IMR-90 (cell line): ENCODE measurements at places on chromosomes 5 and 9. TPM values are rescaled to one million over a fixed set of nuclear protein-coding genes. Genes with fewer than 3 reads are reported as not detected.

RASEF gene
- polyA plus RNA-seq = 0.05 TPM in 1 of 2 replicates, not detected in the other

TXNDC8 gene
- not detected in 2 replicates for polyA plus RNA-seq

F12 gene
- polyA plus RNA-seq = 1.2 and 1.4 TPM in 2 replicates

- DNase-seq = no peak
Observed at GRCh38 chr5:33008751-33009418, 297.8 kb downstream of the NPR3 start.

COL23A1 gene
- not detected in 2 replicates for polyA plus RNA-seq

DNA sequence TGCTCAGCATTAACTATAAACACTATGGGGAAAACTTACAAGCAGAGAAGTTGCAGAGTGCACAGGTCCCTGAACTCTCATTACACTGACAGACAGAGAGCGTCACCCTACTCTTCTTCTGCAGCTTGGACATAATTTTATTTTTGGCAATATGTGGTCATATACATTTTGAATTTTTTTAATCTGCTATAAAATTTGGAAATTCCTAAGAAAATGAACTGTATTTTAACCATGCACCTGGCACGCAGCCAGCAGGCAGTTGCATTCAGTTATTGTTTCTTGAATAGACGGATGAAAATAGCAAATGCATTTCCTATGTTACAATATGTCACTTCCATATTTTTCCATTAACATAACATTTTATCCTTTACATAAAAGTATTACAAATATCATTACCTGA lies 100.2 kb downstream of the SLC25A46 start:
- no peak for DNase-seq

- DNase-seq = peak; percentile 52
Observed at GRCh38 chr5:59587489-59588337, 305.8 kb downstream of the PDE4D start.

GRCh38 chr9:109316207-109316640 lies 4.6 kb downstream of the EPB41L4B start:
- peak; percentile 18 for DNase-seq

DNA sequence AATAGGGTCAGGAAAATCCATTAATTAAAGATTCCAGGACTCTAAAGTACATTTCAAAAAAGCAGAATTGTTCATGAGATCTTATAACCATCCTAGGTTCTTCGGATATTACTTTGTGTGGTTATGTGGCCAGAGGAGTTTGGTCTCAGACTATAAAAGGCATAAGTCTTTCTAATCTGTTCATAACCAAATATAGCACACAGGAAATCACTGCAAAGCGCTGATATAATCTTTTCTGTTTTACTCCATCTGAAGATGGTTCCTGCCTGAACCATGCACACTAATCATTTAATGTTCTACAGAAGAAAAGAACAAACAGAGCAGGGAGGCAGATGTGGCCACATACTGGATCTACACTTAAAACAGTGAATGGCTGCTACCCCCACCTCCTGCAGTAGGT lies 182.8 kb downstream of the SEMA5A start:
- no peak for DNase-seq

GRCh38 chr5:173010021-173010420 lies 26.4 kb downstream of the ATP6V0E1 start:
- peak; percentile 62 for DNase-seq

DNA sequence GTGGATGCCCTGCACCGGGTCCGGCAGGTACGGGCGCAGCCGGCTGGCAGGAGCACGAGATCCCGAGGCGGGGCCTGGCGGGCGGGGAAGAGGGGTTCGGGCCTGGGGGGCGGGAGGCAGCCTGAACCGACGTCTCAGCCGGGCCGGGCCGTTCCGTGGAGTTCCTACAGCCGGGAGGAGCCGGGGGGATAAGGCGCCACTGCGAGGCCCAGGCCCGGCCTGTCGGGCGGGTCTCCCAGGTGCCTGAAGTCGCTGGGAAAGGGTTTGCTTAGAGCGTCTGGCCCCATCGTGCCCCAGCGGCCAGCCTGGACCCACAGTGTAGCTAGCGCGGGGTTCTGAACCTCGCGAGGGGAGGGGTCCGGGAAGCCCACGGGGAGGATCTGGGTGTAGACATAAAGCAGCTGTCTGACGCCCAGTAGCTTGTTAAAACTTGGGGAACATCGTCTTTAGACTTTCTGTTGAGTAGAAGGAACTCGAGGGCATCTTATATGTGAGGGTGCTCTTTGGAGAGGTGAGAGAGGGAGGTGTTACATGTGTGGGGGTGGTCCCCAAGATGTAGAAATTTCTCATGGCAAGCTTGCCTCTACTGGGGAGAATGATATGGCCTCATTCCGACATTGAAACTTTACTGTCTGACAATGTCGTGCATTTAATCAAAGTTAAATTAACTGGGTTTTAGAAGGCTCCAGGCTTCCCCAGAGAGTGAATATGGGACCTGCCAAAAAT lies 524 bp downstream of the FUBP3 start:
- DNase-seq = no peak

DNA sequence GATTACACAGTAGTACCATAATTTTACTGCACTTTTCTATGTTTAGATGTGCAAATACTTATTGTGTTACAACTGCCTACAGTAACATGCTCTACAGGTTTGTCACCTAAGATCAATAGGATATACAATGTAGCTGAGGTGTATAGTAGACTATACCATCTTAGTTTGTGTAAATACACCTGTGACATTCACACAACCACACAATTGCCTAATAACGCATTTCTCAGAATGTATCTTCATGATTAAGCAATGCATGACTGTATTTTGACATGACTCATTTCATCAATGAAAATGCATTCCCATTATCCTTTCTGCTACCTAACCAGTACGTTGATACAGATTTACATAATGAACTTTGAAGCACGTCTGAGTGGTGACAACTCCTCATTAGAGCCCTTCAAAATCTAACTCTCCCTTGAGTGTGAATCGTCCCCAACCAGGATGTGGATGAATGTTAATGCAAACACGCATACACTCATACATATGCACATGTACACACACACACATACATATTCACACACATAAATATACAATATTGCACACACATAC lies 28.4 kb downstream of the GZMK start:
- peak; percentile 15 for DNase-seq

LOX gene
- polyA plus RNA-seq = 662 and 737 TPM in 2 replicates

UGT3A1 gene
- polyA plus RNA-seq = not detected in 2 replicates

DNA sequence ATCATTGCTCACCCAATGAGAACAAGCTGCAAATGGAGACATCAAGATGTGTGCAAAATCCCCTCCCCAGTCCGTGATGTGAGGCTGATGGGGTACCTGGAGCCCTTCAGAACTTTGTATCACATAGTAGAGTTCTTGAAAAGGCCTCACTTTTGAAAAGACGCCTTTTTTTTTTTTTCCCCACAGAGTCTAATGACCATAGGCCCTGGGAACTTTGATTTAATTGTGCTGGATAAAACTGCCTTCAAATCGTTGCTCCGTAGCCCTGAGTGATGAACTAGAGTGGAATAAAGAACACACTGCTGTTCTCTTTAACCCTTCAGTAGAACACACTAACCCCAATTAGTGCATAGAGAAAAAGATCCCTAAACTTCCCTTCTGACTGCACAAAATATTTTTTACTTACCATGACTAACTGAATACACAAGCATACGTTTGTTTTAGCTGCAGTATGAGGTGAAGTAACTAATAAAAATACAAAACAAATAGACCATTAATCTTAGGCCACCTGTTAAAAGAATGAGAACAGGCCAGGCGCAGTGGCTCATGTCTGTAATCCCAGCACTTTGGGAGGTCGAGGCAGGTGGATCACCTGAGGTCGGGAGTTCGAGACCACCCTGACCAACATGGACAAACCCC lies 15.1 kb downstream of the PSAT1 start:
- no peak for DNase-seq

GRCh38 chr9:109167716-109168115 lies 667 bp upstream of the FRRS1L start:
- DNase-seq = no peak

DOCK8 gene
- not detected in 2 replicates for polyA plus RNA-seq

GAS1 gene
- 2.2 and 2.6 TPM in 2 replicates for polyA plus RNA-seq

HCN1 gene
- not detected in 2 replicates for polyA plus RNA-seq

DNA sequence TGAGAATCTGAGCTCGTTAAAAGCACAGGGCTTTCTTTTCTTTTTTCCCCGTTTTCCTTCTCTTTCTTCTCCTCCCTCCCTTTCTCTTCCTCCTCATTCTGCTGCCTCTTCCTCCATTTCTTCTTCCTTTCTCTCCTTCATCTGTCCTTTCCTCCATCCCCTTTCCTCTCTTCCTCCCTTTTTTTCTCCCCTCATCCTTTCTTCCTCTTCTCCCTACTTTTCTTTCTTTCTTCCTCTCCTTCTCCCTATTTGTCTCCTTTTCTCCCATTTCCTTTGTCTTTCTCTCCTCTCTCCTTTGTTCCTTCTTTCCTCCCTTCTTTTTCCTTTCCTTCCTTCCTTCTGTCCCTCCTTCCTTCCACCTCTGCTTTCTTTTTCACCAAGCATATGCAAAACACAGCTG lies 649.4 kb downstream of the IRX1 start:
- DNase-seq = no peak

- DNase-seq = no peak
Observed at GRCh38 chr9:1829719-1830118, 185.4 kb upstream of the SMARCA2 start.

FGFR4 gene
- 2.4 TPM in 2 replicates for polyA plus RNA-seq

HTR4 gene
- polyA plus RNA-seq = not detected in 2 replicates

- no peak for DNase-seq
Observed at GRCh38 chr5:154583671-154584177, 105.7 kb upstream of the HAND1 start.

SOHLH1 gene
- polyA plus RNA-seq = not detected in 2 replicates

ANKRD20A1 gene
- 0.22 TPM in 1 of 2 replicates, not detected in the other for polyA plus RNA-seq

DNA sequence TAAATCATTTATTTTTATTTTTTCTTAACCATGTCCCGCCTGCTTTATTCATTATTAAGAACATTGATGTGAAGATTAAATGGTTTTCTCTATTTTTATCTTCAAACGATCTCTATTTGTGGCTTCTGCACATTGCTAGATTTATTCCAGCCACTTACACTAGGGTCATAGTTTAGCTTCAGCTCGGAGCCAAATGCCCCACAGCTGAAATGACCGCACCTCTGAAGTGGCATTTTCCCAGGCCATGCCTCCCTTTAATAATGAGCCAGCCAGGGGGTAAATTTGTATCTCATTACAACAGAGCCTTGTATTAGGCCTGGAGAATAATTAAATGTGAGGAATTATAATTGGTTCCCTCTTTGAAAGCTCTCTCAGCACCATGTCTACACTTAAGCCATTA lies 89.4 kb downstream of the DOCK8 start:
- no peak for DNase-seq

PTGDS gene
- polyA plus RNA-seq = 0.87 and 1.2 TPM in 2 replicates

DNA sequence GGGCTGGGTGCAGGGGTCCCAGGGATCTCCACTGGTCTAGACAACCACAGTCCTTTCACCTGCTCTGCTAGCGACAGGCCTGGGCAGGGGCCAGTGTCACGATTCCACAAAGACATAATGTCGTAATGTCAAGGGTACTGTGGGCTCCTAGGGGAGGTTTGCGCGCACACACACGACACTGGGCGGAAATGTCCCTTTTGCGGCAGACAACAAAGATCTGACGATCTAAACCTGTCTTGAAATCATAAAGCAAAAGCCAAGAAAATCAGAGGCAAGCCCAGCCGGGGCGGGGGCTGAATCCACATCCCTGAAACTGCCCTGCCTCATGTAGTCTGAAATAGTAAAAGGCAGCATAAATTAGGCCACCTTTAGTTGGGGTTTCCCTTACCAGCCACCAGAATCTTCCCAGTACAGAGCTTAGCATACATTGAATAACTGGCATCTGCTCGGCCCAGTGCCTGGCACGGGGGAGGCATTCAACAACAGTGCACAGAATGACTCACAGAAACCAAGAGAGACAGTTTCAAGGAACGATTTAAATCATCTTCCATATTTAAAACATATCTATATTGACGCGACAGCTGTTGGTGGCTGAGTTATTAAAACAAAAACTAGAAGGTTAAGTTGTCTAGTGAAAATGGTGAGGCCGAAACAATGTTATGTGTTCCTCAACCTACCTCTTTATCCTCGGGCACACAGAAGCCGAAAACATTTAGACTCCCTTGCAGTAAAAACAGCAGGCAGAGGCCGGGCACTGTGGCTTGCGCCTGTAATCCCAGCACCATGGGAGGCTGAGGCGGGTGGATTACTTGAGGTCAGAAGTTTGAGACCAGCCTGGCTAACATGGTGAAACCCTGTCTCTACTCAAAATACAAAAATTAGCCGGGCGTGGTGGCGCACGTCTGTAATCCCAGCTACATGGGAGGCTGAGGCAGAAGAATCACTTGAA lies 151.0 kb downstream of the MYO10 start:
- peak; percentile 31 for DNase-seq

DNA sequence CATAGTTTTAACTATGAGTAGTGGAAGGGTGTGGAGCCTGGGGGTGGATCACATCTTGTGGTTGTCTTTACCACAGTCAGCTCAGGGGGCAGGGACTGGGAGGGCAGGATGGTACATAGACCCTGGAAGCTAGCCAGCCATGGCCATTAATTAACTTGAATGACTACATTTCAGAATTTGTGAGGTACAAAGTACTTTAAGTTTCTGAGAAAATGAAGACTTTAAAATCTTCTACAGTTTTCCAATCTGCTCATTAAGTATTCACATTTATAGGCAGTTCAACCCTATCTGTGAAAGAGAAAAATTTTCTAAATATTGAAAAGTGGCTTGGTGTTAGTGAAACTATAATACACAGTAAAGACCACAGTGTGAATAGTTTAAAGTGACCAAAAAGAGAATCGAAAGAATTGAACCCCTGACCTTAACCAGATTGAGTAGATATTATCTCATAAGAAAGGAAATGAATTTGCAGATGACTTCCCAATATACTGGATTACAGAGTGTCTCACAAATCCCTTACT lies 234.2 kb upstream of the MEF2C start:
- DNase-seq = no peak

DNA sequence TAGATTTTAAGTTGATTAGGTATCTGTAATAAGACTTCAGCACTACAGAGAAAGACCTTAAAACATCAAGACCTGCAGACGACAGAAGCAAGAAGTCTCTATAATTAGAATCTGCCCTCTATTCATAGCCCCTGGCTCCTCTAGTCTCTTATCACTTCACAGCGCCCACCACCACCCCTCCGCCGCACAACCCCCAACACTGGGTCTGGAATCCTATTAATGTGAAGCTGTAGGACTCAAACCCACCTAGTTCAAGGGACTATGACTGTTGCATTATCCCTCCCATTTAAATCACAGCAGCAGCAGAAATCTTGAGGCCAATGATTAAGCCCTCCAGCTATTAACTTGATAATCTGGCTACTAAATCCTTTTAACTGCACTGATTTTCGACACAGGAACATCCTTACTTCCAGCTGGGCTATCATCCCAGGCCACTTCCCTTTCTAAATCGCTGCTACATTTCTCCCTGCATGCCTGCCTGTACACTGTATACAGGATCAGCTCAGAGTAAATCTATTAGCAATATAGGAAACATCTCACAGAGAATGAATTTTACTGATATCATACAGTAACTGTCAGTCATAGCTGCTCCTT lies 159.5 kb upstream of the GRAMD2B start:
- no peak for DNase-seq

DNA sequence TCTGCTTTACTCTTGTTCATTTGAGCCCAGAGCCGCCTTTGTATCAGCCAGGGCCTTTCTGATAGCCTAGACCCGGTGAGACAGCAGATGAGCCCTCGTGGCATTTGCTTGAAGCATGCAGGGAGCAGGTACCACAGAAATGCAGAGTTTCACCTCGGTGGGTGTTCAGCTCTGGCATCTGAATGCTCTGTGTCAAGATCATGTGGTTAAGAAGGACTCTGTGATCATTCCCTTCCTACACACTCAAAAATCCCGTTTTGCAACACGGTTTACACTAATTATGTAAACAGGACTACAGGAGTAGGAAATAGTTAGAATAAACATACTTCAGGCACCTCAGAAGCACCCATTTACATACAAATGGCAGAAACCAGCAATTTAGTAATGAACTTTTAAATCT lies 67.2 kb downstream of the MVB12B start:
- DNase-seq = peak; percentile 78

DMRT3 gene
- not detected in 2 replicates for polyA plus RNA-seq

PCDHB9 gene
- polyA plus RNA-seq = 0.10 and 0.24 TPM in 2 replicates
